ENCODE measurements at places on chromosomes 12 and 14.

DNA sequence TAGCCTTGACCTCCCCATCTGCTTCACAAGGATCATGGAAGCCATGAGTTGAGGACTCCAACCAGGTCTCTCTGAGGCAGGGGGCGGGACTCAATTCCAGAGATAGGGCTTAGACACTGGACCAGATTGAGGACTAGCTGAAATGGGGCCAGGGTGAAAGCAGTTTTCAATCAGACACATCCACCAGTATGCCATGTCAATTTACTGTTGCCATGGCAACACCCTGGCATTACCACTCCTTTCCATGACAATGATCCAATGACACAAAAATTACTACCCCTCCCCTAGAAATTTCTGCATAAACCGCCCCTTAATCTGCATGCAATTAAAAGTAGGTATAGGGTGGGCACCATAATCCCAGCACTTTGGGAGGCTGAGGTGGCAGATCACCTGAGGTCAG is 18.6 kb upstream of the DCAF5 start:
- DNase-seq, result no peak

DNA sequence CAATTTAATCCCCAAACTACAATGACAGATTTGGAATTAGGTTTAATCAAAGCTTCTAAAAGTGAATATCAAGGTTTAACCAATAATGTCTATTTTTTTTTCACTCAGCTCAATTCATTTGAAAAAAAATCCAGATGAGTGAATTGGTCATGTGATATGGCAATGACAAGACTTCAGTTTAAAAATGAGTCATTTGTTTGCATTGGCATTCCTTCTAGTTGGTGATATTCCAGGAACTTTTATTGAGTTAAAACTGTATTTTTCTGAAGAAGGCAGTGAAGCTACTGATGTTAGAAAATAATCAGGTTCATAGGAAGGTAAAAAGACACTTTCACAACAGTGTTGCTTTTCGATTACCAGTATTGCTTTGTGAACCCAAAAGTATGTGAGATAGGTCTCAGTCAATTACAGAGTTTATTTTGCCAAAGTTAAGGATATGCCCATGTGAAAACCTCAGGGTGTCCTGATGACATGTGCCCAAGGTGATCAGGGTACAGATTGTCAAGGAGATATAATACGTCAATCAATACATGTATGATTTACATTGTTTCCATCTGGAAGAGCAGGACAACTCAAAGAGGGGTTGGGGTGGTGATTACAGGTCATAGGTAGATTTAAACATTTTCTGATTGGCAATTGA is 1214.9 kb downstream of the GALC start:
- DNase-seq, result no peak

- DNase-seq, result no peak
Measured at GRCh38 chr12:14314801-14315200, 50.7 kb upstream of the ATF7IP start.

DNA sequence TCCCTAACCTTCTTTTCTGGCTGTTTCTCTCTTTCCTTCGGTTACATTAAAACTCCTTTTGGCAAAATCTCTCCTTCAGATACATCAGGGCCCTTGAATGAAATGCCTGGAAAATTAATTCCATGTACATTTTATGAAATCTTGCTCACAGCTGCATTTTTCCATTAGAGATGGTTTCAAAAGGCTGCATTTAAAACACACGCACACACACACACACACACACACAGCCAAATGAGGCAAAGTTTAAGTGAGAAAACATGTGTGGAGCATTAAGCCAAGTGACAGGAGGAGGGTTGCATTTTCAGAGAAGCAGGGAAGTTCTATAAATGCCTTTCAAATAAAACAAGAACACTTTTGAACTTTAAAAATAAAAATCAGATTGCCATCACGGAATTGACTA is 216.4 kb downstream of the LRIG3 start:
- no peak for DNase-seq

DNA sequence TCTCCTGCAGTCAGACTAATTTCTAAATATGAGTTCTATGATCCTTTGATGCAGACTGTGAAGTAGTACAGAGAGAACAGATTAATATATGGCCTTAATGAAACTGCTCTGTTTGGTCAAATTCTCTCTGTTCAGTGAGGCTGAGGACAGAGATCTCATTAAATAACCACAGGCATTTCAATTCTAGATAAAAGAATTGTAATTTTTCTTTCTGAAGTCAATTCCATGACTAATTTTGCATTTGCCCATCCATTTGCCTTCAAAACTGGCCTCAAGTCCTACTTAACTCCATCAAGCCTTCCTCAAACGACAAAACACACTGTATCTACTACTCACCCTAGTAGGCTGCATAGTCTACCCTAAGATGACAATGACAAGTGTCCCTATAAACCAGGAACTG is 67.1 kb downstream of the DUSP16 start:
- DNase-seq, result no peak

DNA sequence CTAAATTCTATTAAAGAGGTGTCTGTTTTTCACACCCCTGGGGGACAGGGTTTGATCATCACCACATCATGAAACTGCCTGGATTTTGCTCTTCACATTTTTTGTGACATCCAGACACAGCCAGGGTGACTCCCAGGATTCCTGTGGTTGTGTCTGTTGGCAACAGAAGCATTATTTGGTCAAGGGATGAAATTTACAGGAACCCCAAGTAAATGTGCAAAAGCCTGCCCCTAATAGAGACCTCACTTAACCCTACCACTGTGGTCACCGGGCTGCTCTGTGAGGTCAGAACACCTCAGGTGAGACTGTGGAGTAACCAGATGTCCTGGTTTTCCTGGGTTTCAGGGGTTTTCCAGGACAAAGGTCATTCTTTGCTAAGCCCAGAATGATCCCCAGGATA is 103.8 kb downstream of the DAD1 start:
- DNase-seq, result no peak

- no peak for DNase-seq
Measured at GRCh38 chr12:118025168-118025567, 8.7 kb downstream of the RFC5 start.

- DNase-seq, result no peak
Measured at GRCh38 chr14:94407906-94408305, 19.5 kb upstream of the SERPINA1 start.

- no peak for DNase-seq
Measured at GRCh38 chr14:31592122-31592521, 30.9 kb downstream of the NUBPL start.

DNA sequence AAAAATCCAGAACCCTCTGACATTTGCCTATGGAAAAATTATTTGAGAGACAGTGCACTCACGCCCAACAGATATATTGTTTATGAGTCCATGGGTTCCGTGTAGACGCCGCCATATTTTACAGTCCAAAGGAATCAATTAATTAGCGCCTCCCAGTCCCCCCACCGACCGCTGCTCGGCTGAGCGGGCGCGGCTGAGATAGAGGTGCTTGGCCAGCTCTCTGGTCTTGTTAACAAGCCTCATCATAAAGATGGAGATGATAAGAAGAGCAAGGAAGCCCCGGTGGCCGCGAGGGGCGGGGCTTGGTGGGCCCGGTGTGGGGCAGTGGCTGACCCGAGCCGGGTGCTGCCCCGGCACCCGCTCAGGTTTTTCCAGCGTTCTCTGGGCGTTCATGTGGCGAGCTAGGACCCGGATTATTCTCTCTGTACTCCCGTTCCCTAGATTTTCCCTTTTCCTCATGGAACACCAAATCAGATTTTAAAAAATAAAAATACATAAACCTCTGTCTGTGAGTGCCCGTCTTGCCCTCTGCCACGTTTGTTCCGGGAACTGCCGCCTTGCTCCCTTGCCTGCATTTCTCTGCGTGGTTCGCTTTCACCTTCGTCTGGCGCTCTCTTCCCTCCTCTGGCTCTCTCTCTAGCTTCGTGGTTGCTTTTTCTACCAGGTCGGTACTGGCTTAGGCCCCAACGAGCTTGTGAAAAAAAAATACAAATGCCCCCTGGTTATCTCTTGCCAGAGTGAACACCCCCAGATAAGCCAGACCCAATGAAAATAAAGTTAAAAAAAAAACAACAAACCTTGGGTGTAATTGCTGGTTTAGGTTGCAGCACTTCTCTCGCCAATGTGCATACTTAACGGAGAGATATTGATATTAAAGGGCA is 9.0 kb downstream of the HOXC12 start:
- DNase-seq, result no peak

DNA sequence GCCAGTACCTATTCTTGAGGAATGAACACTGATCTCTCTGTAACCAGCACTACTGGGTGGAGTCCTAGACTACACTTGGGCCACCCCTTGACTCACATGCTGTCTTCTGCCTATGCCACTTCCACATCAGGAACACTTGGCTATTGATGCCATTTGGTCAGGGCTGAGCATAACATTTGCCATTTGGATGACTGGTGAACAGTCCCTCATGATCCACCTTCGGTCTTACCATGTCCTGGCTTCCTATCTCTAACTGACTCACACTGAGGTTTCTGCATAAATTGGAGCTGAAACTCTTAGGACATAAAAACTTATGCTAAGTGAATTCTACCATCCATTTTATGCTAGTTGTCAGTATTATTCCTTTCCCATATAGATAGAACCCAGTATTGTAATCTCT is 91.7 kb upstream of the PELI2 start:
- no peak for DNase-seq

GRCh38 chr12:114681116-114681871 is 2.7 kb downstream of the TBX3 start:
- no peak for DNase-seq

- DNase-seq, result no peak
Measured at GRCh38 chr12:123351349-123351748, 13.3 kb downstream of the SBNO1 start.

- no peak for DNase-seq
Measured at GRCh38 chr12:11542599-11542998, 106.9 kb upstream of the ETV6 start.

DNA sequence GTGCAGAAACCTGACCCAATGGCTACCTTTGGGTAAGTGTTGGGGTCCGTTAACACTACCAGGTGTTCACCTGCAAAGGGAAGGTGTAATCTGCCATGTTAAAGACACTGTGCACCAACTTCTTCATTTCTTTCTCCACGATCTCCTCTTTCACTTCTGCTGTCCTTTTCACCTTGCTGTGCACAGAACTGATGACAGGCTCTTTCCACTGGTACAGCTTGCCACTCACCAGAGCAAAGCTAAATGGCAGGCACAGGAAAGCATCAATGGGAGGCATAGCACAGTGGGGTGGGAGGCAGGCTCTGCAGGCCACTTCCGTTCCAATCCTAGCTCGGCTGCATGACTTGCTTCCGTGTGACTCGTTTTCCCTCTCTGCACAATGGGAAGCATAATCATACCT is 2.6 kb upstream of the C12orf76 start:
- DNase-seq, result no peak

GRCh38 chr14:73878436-73878835 is 8.2 kb upstream of the ZNF410 start:
- no peak for DNase-seq

DNA sequence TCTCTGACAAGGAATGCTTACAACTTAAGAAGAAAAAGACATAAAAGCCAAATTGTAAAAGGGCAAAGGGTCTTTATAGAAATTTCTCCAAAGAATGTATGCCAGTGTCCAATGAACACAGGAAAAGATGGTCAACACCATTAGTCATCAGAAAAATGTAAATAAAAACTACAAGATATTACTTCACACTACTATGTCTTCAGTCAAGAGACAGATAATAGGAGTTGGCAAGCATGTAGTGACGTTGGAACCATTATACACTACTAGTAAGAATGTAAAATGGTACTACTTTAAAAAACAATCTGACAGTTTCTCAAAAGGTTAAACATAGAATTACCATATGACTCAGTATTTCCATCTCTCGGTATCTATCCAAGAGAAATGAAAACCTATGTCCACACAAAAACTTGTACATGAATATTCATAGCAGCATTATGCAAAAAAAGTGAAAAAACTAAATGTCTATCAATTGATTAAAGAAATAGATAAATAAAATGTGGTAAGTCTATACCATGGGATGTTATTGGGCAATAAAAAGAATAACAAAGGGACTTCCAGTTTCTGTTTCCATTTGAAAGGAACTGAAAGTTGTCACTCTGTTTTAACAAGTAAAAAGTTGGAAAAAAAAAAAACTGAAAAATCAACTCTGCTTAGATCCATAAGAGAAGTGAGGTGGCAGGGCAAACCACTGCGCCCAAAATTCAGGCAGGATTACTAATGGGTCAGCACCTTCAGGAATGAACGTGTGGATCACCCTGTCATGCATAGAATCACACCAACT is 69.8 kb downstream of the ALG10B start:
- no peak for DNase-seq

DNA sequence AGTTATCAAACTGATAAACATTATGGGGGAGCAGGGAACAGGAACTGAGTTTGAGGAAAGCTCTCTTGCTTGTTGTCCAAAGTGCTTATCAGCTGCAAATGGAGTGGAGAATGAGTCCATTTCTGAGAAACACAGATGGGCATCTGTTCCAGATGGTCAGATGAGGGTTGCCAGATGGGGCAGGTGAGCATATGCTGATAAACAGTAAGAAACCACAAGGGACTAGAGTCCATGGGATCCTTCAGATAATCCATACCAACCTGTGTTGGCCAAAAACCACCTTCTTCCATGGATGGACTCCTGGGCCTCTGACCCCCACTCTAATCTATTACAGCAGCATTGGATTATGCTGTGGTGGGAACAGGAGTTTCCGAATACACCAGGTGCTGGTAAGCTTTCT is 38.3 kb downstream of the GNS start:
- DNase-seq, result no peak

GRCh38 chr12:94745562-94745961 is 95.2 kb upstream of the TMCC3 start:
- DNase-seq, result no peak

DNA sequence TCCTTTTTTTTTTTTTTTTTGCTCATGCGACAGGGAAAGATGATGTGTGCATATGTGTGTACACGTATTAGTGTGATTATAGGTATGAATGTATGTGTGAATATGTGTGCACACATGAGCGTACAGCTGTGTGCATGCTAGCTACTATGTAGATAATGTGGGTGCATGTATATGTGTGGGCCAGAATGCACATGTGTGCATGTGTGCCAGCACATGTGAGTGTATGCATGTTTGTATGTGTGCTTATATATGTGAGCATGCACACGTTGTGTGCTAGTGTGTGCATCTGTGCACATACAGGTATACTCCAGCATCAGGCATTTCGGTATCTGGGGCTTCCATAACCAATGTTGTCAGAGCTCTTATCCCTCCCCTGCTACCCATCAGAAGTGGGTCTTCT is 541.1 kb downstream of the AACS start:
- DNase-seq, result no peak

DNA sequence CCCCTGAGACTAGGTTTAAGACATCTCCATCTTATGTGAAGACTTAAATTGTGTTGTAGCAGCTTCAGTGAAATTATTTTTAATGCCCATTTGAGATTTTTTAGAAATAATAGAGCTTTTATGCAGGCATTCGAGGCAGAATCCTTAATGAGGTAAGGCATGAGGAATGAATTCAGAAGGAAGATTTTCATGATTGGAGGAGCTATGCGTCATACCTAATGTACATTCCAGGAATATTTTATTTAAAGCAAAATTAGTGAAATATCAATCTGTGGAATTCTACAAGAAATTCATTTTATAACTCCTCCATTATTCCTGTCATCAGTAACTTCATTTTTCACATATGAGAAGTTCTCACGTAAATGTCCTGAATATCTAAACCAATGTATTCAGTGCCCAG is 36.0 kb upstream of the GARIN6 start:
- DNase-seq, result no peak

All from effector CD4-positive, alpha-beta T cell (primary cell).